ENCODE measurements at places on chromosomes 4 and X.

- DNase-seq: peak; percentile 22
Observed at GRCh38 chrX:72126539-72127140, 5.1 kb downstream of the RTL5 start.

DNA sequence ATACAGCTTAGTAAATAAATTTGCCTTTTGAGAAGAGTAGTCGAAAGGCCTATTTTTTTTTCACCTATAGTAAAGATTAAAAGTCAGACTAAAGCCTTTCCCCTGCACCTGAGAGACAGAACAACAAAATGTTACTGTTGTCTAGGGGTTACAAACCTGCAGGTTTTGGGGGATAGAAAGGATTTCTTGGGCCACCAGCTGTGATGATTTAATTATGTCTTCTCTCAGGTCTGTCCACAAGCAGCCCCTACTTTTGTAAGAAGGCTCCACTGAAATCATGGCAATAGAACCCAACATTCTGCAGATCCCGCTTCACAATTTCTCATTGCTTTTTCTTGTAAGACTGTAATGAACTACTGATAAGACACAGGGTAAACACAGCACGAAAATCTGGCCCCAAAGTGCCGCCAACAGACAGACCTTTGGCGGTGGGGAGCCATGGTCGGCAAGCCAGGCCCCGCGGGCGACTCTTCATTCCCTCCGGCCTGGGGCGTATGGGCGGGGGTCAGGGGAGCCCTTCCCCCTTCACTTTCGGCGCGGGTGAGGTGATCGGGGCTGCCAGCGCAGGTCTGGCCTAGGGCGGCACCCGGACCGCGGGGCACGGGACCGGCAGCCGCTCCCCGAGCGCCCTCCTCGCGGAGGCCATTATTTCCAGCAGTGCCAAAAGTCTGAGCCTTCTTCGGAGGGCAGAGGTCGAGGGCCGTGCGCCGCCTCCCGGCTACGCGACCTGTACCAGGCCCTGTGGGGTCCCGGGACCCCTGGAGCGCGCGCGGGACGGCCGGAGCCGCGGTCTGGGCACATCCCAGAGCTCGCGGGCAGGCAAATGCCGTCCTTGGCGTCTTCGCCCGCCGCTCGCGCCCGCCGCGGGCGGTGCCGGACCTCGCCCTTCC is 812 bp upstream of the KDM6A start:
- no peak for DNase-seq

DNA sequence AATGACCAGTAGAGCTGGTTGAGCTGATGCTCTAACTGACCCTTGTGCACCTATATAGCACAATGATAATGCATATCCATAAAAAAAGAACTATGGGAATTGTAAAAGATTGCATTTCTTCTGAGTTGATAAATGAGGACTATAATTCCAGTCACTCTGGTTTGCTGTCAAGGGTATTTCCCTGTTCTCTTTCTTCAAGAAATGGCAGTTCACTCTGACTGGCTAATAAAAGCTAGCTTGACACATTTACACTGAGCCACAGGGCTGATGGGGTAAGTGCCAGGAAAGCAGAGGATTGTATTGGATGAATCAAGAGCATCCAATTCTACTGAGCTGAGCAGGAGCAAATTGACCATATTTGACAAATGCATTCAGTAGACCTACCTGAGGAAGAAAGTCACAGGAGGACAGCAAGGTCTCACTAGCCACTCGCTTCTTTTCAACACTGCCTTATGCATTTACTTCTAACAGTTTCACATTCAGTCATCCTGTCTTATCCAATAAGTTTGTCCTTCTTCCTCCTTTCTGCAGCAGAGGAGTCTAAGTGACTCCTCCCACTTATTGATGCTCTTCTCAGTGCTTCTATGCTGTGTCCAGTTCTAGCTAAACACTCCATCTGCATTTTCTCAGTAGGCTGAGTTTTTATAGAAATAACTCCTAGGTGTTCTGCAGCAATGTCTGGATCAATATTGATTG is 43.0 kb downstream of the RBMX2 start:
- no peak for DNase-seq

DNA sequence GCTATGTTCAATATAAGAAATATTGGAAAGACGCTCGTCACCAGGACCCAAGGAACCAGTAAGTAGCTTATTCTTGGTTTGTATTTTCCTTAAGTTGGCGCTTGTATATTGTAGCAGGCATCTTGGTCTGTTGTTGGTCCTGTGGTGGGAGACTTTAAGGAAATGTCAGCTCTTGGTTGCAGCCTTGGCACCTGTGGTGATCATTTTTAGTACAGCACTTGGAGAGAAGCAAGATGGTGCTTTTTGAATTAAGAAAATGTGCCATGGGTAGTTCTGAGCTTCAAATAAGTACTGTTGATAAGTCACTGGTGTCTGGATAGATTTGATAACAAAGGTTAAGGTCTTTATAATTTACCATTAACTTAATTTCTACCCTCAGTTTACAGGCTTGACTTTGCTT is 1.1 kb downstream of the RPS3A start:
- no peak for DNase-seq

- DNase-seq: no peak
Observed at GRCh38 chr4:6753103-6753560, 29.4 kb upstream of the KIAA0232 start.

- DNase-seq: no peak
Observed at GRCh38 chrX:21412029-21412428, 37.8 kb downstream of the CNKSR2 start.

- no peak for DNase-seq
Observed at GRCh38 chrX:640641-641040, 10.1 kb downstream of the SHOX start.
